ENCODE measurements at places on chromosomes 2 and 18. TPM values are rescaled to one million over a fixed set of nuclear protein-coding genes. Genes with fewer than 3 reads are reported as not detected.
A peak's percentile ranks its signal among the peaks of the same experiment; 100 is the strongest.

The SIX3 gene
- not detected for total RNA-seq

DNA sequence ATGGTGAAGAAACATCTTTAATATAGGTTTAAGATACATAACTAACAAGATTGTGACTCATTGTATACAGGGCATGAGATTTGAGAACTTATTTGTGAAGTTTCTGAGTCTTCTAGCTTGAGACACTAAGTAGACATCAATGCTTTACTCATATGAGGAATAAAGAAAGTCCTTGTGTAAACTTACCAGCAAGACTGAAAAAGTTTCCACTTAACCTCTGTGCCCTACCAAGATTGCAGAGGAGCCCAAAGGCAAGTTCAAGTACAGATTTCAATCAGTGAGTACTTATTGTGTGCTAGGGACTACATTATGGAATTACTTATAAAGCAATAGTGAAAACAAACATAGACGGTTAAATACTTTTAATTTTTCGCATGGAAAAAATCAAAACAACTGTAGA is 1041.2 kb upstream of the CELF4 start:
- no peak overlapping the region for H3K27ac ChIP-seq
- no peaks in the 10 kb centered on the region for H3K27me3 ChIP-seq
- H3K4me1 ChIP-seq: no peaks in the 10 kb centered on the region
- H3K4me3 ChIP-seq: no peak overlapping the region

GRCh38 chr2:212726403-212726802 is 187.8 kb upstream of the ERBB4 start:
- H3K4me1 ChIP-seq: no peaks in the 10 kb centered on the region
- no peak for DNase-seq
- no peak overlapping the region for H3K4me3 ChIP-seq
- no peaks in the 10 kb centered on the region for H3K36me3 ChIP-seq

DNA sequence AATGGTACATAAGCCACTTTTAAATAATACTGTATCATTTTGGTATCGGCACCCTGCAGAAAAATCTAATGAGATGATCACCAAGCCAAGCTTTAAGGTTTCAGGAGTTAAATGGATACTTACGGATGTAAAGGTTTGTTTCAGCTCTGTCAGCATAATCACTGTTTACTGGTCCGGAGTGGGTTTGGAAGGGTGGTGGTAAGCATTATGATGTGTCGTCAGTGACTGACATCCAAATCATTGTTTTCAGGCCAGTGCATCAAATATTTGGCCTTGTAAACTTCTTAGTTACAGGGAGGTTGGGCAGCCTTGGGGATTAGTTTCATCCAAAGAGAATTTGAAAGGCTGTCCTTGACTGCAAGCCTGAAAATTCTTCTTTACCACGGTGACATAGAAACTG is 50.0 kb upstream of the ATL2 start:
- peaks cover 4% of the 10 kb centered on the region for H3K4me1 ChIP-seq
- H3K27ac ChIP-seq: peak overlapping the region; percentile 26
- H3K4me3 ChIP-seq: no peak overlapping the region
- DNase-seq: no peak
- no peaks in the 10 kb centered on the region for H3K27me3 ChIP-seq
- no peaks in the 10 kb centered on the region for H3K36me3 ChIP-seq

DNA sequence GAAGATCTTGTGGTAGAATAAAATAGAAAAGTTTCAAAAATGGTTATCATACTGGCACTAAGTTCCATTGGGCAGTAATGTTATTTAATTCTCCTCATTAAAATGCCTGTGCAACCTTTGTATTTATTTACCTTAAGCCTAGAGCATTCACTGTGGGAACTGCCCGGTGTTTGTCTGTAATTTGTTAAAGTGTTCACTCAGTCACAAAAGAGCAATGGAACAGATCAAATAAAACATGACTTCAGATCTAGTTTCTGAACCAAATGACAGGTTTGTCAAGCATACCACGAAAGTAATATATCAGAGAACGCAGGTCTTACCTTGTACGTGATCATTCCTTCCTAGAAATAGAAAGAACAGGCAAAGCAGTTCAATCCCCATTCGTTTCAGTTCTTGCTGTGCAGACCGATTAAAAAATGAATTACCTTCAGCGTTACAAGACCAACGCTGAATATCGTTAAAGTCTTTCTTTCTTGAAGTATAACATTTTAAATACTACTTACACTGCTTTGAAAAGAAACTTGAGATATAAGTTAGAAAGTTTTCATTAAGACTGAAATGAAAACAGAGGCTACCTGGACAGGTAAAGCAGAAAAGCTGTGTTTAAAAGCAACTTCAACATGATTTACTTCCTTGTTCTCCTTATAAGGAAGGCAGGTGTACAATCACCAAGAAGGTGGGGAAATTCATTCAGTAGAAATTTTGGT is at the start of gene ITGB6:
TSS of gene ITGB6 (minus strand) at position 590 of the 707 bp plus-strand sequence. CDS start at position 381, 209 bp downstream.
- H3K4me3 ChIP-seq: no peak within 1 kb of the TSS
- no peaks in the 10 kb centered on the region for H3K27me3 ChIP-seq
- H3K36me3 ChIP-seq: no peaks in the 10 kb centered on the region
- no peak for DNase-seq
- H3K27ac ChIP-seq: no peak within 1 kb of the TSS
